ENCODE measurements at places on chromosomes 12 and 14.

- no peak for DNase-seq
These were observed 284.5 kb upstream of the RTL1 start for GRCh38 chr14:101187816-101188570.

GRCh38 chr12:51871918-51872688 is 15.8 kb upstream of the ANKRD33 start:
- no peak for DNase-seq

DNA sequence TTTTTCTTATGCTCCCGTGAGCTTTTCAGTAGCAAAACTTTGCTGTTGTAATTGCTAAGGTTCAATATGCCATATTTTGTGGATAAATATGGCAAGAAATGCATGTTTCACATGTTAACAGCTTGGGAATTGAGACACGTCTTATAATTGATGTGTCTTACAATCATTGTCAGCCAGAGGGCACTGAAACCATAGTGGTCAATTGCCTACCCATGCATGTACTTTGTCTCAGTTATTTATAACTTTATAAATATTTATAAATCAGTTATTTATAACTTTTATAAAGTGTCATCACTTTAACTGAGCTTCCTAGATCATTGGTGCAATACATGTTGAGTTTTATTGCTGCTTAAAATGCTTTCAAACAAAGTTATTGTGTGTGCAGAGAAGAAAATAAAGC is 82.0 kb downstream of the CATSPERB start:
- DNase-seq: no peak

DNA sequence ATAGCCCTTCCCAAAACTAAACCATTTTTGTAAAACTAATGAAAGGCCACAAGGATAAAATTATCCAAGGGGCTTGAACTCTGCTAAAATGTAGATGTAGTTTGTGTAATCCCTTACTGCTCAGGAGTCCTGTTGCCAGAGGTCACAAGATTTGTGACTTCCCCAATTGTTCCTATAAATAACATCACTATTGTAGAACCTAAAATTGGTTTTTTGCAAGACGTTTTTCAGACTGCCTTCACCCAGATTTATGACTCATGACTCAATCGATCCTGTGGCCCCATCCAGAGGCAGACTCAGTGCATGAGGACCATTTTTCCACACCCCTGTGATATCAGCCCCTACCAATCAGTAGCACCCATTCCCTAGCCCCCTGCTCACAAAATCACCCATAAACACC is 61.5 kb upstream of the RASSF8 start:
- DNase-seq: no peak

DNA sequence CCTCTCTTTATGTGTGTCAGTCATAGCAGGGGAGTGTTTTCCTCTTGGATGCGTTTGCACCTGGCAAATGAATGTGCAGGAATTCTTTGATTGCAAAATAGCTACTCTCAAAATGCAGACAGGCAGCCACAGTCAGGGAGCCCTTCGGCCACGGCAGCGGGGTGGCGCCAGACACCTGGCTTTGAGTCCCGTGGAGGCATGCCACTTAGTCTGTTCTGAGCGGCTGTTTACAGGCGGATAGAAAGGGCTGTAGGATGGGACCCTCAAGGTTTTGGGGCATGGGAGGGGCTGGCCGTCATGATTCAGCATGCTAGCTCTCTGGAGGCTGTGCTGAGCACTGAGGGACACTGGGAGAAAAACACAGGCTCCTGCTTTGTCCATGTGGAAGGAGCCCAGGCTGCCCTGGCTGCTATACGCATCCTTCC is 117.1 kb downstream of the SLC25A47 start:
- DNase-seq: no peak
